Neuronal stem cell (in vitro differentiated cells): ENCODE measurements at places on chromosomes 4 and X.

DNA sequence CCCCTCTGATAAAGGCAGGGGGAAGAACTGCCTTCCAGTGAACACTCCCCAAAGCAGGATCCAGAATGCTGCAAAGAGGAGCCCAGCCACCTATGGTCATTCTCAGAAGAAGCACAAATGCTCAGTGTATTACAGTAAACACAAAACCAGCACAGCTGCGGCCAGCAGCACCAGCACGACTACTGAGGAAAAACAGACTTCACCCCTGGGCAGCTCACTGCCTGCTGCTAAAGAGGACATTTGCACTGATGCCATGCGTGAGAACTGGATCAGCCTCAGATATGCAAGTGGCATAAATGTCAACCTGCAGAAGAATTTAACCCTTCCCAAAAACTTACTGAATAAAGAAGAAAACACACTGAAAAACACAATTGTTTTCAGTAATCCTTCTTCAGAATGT lies 80.2 kb upstream of the TLR2 start:
- no peak for DNase-seq

DNA sequence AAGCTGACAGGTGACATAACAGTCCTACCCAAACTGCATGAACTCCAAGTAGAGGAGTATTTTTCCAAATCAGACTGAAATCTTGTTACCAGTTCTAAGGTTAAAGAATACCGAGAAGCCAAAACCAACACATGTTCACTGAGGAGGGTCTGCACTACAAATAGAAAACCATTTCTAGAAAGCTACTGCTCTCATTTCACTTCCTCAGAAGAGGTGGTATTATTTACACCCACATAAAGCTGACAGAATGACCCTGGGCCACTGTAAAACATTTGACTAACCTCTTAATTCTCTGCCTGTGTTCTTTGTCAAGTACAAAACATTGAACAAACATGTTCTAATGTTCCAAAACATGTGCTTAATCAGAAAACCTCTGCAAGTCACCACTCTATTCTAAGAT lies 95.8 kb downstream of the IQCM start:
- DNase-seq = no peak

GRCh38 chr4:113733685-113734084 lies 27.9 kb downstream of the CAMK2D start:
- DNase-seq = no peak

GRCh38 chr4:23728393-23728792 lies 161.5 kb downstream of the PPARGC1A start:
- no peak for DNase-seq

DNA sequence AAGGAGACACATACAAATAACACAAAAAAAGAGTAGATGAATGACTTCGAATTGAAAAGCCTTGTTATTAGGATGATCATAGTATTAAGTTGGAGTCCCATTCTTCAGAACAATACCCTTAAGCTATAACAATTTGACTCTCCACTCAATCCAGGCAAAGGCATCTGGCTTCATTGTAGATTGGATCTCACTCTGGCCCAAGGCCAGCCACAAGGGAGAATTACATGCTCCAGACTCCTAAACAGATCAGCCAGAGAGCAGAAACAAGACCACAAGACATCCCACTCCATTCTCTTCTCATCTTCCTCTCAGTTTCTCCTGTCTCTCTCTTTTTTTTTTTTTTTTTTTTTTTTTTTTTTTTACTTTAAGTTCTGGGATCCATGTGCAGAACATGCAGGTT lies 213.9 kb downstream of the DHX15 start:
- no peak for DNase-seq

DNA sequence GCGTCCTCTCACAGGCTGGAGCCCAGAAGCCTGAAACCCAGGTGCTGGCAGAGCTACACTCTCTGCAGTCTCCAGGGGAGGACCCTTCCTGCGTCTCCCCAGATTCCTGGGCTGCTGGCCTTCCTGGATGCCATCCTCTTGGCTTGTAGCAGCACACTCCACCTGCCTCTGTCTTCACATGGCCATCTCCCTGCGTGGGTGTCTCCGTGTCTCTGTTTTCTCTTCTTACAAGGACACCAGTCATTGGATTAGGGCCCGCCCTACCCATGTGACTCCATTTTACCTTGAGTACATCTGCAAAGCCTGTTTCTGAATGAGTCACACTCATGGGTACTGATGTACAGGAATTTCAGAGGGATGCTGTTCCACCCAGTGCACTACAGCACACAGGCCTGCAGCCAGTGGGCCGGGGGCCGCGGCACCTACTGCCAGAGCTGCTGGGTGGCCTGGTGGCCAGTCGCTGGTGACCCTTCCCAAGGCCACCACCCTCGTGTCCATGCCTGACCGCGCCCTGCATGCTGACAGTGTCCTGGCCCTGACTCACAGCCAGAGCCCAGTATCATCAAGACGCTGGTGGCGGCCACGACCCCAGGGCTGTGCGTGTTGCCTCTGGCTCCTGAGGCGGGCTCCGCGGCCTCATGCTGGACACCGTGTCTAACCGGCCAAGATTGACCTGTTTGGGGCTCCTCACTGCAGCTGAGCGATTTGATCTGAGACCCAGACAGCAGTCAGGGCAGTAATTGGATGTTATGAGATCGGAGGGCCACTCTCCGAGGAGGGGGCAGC lies 63.6 kb upstream of the NKX1-1 start:
- no peak for DNase-seq

DNA sequence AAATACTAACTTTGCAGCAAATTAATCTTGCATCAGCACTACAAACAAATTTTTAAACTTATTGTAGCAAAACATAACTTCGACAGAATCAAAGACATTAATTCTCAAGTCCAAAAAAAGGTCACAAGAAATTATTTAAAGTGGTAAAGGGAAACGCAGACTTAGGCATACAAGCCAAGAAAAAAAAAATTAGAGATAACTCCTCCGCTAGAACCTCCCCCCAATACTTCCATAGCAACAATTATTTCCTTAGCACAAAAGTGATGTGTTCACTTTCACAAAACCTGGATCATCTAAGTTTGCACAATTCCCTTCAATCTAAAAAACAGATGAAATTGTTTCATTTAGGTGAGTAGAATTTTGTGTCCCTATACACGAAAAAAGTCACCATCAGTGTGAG lies 1.1 kb downstream of the LRBA start:
- DNase-seq = no peak

DNA sequence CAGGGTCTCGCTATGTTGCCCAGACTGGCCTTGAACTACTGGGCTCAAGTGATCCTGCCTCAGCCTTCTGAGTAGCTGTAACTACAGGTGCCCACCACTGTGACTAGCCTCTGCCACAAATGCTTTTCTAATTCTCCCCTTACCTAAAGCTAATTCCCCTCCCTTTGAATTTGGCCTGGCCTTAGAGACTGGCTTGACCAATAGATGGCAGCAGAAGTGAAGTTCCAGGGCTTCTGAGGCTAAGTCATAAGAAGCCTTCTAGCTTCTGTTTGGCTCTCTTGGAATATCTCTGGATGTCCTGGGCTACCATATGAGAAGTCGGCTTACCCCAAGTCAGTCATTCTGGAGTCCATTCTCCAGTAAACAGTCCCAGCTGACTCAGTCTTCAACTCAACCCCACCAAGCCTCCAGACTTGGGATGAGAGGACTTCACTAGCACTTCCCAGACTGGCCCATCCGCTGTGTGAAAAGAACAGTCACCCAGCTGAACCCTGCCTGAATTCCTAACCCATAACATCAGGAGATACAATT lies 61.0 kb downstream of the HPRT1 start:
- DNase-seq = peak; percentile 17

- DNase-seq = no peak
These were observed 1962.4 kb upstream of the TENM3 start for GRCh38 chr4:180280726-180281297.

- no peak for DNase-seq
These were observed 1012.1 kb downstream of the RAB28 start for GRCh38 chr4:12472087-12472486.

GRCh38 chr4:117488692-117489091 lies 403.3 kb upstream of the TRAM1L1 start:
- no peak for DNase-seq

DNA sequence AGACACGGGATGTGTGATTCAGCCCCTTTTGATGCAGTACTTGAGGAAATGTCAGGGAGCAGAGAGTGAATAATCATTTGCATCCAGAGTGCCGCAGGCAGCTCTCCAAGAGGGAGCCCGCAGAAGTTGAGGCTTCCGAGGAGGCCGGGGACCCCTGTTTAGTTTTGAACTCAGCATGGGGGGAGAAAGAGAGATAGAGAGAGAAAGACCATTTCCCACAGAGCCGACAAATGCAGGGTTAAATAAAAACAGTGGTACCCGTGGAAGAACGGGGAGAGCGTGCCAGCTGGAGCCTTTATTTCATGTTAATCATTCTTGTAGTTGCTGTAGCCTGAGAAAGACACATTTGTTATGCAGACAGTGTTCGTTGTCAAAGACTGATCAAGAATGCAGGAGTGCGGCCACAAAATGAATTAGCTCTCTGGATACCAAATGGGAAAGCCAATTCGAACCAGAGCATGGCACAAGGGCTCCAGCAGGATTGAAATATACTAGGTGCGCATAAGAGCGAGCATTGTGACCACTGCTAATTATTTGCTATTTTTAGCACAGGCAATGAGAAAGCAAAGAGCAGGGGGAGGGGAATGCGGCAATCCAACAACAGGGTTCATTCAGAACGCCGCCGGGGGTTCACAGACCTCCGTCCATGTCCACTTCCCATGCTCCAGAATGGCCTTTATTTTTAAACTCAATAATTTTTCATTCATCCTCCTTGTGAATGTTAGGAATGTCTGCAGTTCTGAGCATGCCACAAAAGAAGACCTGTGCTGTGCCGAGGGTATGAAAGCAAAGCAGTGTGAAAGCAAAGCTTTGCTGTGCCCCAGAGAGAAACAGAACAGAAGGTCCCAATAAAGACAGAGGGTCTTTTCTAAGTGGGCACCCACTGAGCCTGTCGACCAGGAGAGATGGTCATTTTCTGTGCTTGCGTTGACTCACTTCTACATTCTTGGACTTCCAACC lies 243.9 kb upstream of the VCX3A start:
- DNase-seq = no peak

GRCh38 chr4:41533680-41534079 lies 4.3 kb upstream of the LIMCH1 start:
- DNase-seq = no peak

DNA sequence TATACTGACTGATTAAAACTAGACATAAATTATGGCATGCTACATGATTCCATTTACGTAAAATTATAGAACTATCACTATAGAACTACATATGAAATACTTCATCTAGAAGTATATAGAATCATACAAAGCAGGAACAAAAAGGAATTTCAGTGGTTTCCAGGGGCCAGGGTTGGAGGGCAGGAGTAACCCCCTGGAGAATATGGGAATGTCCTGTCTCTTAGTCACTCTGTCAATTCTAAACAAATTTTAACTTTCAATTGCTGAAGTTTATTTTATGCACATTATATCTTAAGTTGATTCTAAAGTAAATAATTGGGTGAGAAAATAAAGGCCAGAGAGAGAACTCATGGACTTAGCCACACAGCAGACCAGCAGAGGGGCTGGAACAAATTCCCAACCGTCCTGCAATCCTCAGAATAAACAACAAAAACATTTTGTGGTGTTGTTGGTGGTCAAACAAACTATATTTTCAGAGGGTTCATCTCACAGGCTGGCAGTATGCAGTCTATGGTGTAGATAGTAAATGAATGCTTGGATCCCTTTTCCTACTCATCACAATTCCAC lies 476.9 kb upstream of the SLIT2 start:
- DNase-seq = no peak

GRCh38 chr4:74402692-74403456 lies 37.9 kb downstream of the EREG start:
- no peak for DNase-seq

- DNase-seq = no peak
These were observed 34.7 kb upstream of the LGI2 start for GRCh38 chr4:25065431-25065858.

DNA sequence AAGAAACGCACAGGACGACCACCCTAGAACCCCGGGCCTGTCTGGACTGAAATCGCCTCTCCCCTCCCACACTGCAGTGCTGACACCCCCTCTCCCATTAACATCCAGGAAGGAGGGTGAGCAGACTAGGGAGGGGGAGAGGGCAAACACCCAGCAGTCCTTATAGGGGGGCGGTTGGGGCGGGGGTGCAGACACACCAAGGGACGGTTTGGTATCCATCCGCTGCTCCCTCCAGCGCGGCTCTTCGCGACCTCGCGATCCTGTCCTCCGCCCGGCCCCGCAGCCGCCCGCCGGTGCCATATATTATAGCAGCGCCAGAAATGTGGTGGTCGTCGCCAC lies 411 bp upstream of the GPRASP1 start:
- DNase-seq = no peak

DNA sequence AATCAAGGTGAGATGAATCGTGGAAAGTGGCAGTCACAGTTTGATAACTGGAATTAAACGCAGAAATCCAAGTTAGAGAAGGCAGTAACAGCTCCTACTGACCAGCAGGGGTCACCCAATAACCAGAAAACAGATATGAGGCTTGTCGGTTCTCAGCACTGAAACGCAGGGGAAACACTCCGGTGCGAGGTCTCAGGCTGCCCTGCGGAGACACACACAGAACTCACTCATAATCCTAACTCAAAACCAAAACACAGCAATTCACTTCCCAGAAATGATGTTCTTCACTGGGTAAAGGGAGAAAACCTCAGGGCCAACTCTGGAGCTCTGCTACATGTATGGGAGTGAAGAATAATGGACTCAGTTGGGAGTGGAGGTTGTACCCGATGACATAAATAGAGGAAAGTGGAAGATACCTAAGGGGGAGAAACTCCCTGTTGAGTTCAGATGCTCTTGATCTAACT lies 384.4 kb downstream of the RAPGEF2 start:
- DNase-seq = peak; percentile 77

DNA sequence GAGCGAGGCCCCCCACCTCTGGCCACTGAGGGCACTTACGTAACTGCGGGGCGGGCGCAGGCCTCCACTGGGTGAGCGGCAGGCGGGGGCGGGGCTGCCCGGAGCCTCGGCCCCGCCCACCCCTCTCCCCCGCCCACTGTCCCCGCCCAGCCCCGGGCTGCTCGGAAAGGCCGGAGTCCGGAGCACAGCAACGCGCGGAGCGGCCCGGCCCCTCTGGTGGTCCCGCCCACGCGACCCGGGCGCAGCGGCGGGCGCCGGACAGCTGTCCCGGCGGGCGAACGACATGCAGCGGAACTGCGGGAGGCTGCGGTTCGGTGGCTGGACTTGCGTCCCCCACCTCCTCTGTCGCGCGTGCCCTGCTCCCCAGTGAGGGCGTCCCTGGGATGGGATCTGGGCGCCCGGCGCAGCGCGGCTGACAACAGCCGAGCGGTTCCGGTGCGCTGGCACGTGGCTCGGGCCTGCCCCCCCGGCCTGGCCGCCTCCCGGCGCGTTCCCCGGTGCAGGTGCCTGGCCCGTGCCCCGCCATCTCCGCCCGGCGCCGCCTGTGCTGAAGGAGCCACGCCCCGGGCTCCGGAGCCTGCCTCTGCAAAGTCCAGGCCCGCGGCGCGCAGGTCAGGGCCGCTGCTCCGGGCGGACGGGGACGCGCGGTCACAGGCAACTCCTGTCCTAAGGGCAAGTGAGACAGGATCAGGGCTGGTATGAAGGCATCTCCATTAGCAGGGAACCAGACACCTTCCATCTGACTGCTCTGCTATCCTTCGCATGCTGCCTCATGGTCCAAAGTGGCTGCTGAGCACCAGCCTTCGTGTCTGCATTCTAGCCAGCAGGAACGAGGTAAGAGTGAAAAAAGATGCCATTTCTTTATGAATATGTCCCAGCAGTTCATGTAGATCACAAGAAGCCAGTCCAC lies 21.8 kb upstream of the JAKMIP1 start:
- DNase-seq = peak; percentile 77
